ENCODE measurements at places on chromosomes 3 and 15. TPM values are rescaled to one million over a fixed set of nuclear protein-coding genes. Genes with fewer than 3 reads are reported as not detected.

Gene PRC1
- total RNA-seq, result 56.9 TPM

Gene EXOSC7
- 53.6 TPM for total RNA-seq

Gene CD80
- total RNA-seq, result 0.18 TPM

Gene ZNF501
- 4.0 TPM for total RNA-seq

Data from mesothelial cell of epicardium (in vitro differentiated cells).